IMR-90 (cell line): ENCODE measurements at places on chromosomes 4 and X. TPM values are rescaled to one million over a fixed set of nuclear protein-coding genes. Genes with fewer than 3 reads are reported as not detected.

Gene PLS3
- 252 and 370 TPM in 2 replicates for total RNA-seq

Gene VCX3A
- total RNA-seq: not detected in 2 replicates

- no peak overlapping the region for H3K27ac ChIP-seq
- H3K36me3 ChIP-seq: no peaks in the 10 kb centered on the region
- H3K4me1 ChIP-seq: peaks cover 4% of the 10 kb centered on the region
- no peak overlapping the region for H3K4me3 ChIP-seq
- H3K27me3 ChIP-seq: no peaks in the 10 kb centered on the region
Observed at GRCh38 chr4:145939441-145939750, 773 bp upstream of the ZNF827 start.

DNA sequence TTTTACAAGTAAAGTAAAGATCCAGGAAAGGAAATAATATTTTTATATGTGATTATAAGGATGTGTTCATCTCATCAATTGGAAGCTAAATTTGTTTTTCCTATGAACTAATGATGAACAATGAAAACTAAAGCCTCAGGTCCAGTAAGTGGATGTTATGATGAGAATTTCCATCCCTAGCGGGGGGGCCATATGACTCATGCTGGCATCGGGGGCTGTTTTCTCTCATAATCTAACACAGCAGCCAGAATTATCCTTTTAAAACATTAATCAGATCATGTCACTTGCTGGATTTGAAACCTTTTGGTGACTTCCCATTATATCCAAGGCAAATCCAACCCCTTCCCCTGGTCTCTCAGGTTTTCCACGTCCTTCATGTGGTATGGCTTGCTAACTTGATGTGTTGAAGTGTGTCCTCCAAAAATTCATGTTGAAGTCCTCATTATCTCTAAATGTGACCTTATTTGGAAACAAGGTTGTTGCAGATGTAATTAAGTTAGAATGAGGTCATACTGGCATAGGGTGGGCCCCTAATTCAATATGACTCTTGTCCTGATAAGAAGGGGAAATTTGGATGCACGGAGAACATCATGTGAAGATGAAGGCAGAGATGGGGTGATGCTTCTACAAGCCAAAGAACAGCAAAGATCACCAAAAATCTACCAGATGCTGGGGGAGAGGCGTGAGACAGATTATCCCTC is 96.8 kb downstream of the AKAP4 start:
- no peak for DNase-seq
- H3K27me3 ChIP-seq: peaks cover 5% of the 10 kb centered on the region
- no peaks in the 10 kb centered on the region for H3K4me1 ChIP-seq
- no peak overlapping the region for H3K4me3 ChIP-seq
- H3K36me3 ChIP-seq: no peaks in the 10 kb centered on the region

GRCh38 chr4:54318904-54319303 is 89.8 kb downstream of the PDGFRA start:
- peak; percentile 58 for DNase-seq
- no peaks in the 10 kb centered on the region for H3K36me3 ChIP-seq
- no peak overlapping the region for H3K27ac ChIP-seq
- no peak overlapping the region for H3K4me3 ChIP-seq
- H3K4me1 ChIP-seq: no peaks in the 10 kb centered on the region

- H3K4me3 ChIP-seq: no peak overlapping the region
- H3K27ac ChIP-seq: no peak overlapping the region
- no peaks in the 10 kb centered on the region for H3K36me3 ChIP-seq
Observed at GRCh38 chrX:22147214-22147613, 115.1 kb downstream of the PHEX start.

- DNase-seq: peak; percentile 31
- no peaks in the 10 kb centered on the region for H3K27me3 ChIP-seq
- no peak overlapping the region for H3K27ac ChIP-seq
- H3K4me1 ChIP-seq: no peaks in the 10 kb centered on the region
- no peaks in the 10 kb centered on the region for H3K36me3 ChIP-seq
Observed at GRCh38 chrX:31038575-31039326, 33.1 kb downstream of the FTHL17 start.

DNA sequence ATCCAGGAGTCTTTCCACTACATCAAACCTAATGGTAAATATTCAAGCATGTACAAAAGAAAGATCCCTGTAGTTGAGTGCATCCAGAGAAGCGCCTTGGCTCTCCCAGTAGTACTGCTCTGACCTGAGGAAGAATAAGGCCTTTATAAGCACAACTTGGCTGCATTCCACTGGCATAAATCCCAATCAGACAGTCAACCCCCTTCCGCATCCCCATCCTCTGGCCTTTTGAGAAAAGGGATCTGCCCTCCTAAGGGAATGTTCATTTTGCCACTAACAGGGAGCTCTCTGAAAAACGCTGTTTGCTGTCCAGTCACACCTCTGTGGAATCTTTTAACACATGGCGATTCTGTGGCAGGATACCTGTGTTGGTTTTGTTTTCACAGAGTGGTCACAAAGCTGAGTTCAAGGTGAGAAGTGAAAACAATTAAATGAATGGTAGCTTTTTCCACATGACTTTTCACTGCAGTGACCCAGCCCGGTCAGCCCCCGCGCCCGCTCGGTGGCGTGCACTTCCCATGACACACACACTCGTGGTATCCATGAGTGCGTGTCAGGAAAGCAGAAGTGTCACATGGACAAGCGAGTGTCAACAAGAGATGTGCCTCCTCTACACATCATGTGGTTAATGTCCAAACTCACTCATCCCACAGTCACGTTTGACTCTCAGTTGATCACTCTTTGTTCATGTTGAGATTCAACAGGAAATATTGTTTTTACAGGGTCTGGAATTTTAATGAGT is 112.2 kb upstream of the ENPP6 start:
- no peak overlapping the region for H3K27ac ChIP-seq
- H3K27me3 ChIP-seq: no peaks in the 10 kb centered on the region
- no peaks in the 10 kb centered on the region for H3K36me3 ChIP-seq
- H3K4me1 ChIP-seq: peaks cover 3% of the 10 kb centered on the region; the same call in 1 of the 2 replicates
- H3K4me3 ChIP-seq: no peak overlapping the region
